Stimulated activated CD8-positive, alpha-beta memory T cell treated with anti-CD3 and anti-CD28 coated beads, Interleukin-4, amount 100 ng/mL, for 1 hour (primary cell): ENCODE measurements at places on chromosomes 16 and 17.

- DNase-seq, result no peak
These were observed 4.4 kb upstream of the WFIKKN2 start for GRCh38 chr17:50830994-50831393.

DNA sequence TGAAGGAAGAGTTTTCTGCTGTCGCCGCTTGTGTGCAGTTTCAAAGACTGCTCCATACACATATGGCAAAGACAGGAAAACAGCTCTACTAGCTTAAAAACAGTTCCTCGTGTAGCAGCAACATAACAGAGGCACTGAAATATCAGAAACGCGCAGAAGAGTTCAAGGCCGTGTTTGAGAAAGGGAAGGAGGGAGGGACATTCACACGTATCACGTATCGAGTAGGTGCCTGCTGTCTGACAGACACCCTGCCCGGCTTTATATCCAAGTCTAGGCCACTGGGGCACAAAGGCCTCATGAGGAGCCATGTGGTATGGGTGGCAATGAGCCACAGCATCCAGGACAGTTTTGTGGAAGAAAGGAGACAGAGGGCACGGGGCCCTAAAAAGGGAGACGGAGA, 50.3 kb downstream of the PLXDC1 start:
- DNase-seq, result no peak

- no peak for DNase-seq
These were observed 10.1 kb upstream of the SPOP start for GRCh38 chr17:49687878-49688491.

DNA sequence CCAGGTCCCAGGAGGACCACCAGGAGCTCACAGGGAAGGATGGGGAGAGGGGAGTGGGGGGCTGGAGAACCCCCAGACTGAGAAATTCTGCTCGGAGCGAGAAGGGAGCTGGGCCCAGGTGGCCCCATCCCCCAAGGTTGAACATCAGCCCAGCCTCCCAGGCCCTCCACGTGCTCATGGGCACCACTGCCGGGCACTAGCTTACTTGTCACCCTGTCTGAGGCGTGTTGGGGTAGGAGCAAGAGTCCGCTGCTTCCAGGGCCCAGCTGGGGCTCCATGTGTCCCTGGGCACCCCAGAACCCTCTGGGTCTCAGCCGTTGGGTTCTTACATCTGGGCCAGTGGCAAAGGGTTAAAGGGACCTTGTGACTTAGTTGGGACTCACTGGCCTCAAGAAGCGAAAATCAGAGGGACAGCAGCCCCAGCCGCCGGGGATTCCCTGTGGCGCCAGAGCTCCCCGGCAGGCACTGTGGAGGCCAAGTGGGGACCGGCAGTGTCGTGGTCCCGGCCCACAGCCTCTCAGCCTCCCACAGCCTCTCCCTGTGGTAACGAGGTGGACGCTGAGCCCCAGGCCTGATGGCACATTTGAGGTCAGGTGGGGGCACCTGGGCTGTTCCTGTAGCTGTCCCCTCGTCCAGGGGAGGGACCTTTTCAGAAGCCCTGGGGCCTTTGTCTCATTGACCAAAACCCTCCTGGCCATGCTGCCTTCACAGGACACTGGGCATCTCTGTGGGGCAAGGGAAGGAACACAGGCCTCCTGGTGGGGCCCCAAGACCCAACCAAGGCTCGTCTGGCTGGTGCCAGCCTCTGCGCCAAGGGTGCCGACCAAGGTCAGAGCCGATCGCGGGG, 33.7 kb upstream of the CDH15 start:
- DNase-seq, result no peak

DNA sequence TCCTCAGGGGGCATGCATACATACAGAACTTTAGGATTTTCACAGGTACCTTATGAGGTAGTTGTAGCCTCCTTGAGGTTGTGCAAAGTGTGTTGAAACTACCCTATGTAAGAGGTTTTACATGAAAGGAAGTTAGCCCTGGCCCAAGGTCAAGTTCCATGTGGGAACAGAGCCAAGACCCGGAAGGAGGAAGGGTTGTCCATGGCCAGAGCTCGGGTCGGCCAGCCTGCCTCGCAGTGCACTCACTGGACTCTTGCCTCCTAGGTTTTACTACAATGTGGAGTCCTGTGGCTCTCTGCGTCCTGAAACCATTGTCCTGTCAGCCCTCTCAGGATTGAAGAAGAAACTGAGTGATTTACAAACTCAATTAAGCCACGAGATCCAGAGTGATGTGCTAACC, 8.2 kb downstream of the POLR2C start:
- DNase-seq, result no peak

GRCh38 chr17:22409160-22409751, 716.9 kb downstream of the KCNJ18 start:
- DNase-seq, result no peak

DNA sequence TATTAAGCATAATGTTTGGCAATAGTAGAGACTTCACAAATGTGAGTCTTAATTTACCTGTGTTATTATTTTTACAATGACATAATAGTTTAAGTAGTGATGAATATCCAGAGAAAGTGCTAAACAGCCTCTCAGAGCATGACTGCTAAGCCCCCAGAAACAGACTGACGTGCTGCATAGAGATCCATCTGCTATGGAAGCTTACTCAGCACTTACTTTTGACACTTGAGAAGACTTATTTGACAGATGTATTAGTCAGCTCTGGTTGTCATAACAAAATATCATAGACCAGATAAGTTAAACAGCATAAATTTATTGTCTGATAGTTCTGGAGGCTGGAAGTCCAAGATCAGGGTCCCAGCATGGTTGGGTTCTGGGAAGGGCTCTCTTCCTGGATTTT, 334.9 kb upstream of the MON1B start:
- no peak for DNase-seq

DNA sequence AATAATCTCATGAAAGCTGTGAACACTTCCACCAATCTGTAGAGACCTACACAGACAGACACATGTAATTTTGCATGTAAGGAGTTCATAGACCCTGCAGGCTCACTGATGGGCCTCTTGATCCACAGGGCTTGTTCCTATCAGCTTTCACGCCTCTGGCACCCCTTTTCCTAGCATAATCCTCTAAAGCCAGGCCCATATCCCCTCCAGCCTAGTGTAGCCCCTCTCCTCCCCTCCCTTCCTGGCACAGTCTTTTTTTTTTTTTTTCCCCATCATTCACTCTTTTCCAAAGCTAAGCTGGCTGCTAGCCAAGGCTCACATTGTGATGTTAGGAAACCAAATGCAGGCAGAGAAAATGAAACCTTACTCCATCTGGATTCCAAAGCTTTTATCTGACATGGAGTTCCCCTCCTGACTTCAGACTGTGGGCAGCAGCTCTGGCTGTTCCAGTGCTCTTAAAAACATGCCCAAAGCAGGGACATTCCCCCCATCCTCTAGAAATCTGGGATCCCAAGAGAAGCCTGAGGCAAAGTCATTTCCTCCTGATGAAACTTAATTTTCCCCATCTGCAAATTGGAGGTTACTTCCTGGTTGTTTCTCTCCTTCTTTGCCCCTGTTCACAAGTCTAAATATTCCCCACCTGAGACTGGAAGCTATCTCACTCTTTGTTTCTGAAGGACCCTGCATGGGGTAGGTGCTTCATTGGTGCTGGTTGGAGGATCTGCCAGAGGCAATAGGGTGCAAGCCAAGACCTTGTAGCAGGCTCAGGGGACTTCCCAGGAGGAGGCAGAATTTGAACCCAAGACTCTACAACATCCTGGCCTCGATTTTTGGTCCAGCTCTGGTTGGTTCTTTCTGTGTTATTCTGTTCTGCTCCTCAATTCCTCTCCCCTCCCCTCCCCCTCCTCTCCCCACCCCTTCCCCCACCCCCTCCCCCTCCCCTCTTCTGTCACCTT, 9.9 kb upstream of the CCL5 start:
- no peak for DNase-seq

GRCh38 chr16:21611198-21611555, 11.8 kb downstream of the METTL9 start:
- DNase-seq, result no peak

DNA sequence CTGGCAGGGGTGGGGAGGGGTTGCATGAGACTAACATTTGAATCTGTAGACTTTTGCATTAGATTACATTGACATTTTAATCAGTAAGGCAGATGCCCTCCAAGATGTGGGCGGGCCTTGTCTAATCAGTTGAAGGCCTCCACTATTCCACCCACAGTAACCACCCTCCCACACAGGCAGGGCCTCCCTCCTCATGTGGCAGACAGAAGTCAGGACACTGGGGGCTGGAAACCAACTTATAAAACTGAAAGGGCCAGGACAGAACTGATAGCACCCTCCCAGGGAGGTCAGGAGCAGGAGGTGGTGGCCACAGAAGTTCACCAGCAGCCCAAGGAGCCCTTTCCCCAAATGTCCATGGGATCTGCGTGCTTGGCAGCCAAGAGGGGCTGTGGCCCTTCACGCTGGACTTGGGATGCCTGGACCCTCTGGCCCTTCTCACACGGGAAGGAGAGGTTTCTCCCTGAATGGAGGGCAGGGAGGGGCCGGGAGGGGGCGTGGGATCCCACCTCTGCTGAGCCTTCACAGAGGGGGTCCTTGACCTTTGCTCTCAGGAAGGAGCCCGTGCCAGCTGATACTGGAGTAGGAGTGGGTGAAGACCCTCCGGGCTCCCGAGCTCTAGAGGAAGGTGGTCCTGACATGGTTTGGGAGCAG, 4.6 kb downstream of the PYCR1 start:
- no peak for DNase-seq

DNA sequence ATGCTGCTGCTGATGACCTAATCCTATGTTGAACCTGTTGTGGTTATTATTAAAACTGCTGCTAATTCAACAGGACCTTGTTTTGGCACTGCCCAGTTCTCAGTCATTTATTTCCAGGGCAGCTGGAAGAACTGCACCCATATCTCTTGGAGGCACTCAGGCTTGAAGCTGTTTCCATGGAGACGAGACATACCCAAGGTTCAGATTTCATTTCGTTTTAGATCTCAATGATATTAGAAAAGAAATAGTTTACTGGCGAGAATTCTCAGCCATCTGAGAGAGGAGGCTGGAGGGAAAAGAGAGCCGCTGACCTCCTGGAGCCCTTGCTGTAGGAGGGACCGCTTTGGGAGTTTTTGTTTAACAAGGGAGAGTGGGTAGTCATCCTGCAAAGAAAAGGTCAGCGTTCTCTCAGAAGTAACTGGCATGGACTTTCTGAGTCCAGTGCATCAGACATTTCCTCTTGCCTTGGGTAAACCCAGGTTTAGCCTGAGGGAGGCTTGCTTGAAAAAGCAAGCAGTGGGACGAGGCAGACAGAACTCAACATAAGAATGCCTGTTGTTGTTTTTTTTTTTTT, 75.4 kb downstream of the YPEL2 start:
- no peak for DNase-seq

- DNase-seq, result no peak
These were observed 16.9 kb upstream of the GLIS2 start for GRCh38 chr16:4298761-4299522.

GRCh38 chr17:34720760-34721159, 141.4 kb downstream of the TMEM132E start:
- no peak for DNase-seq

- no peak for DNase-seq
These were observed 5.8 kb downstream of the RNF40 start for GRCh38 chr16:30767767-30768465.

- DNase-seq, result no peak
These were observed 3.0 kb downstream of the TMEM132E start for GRCh38 chr17:34582185-34582900.

GRCh38 chr17:9181640-9182039, 160.3 kb downstream of the NTN1 start:
- no peak for DNase-seq

- DNase-seq, result no peak
These were observed 17.0 kb upstream of the THAP11 start for GRCh38 chr16:67825119-67825518.

GRCh38 chr17:4658478-4659305, 17.2 kb upstream of the ALOX15 start:
- no peak for DNase-seq

GRCh38 chr17:5819921-5820685, 235.8 kb upstream of the NLRP1 start:
- no peak for DNase-seq

DNA sequence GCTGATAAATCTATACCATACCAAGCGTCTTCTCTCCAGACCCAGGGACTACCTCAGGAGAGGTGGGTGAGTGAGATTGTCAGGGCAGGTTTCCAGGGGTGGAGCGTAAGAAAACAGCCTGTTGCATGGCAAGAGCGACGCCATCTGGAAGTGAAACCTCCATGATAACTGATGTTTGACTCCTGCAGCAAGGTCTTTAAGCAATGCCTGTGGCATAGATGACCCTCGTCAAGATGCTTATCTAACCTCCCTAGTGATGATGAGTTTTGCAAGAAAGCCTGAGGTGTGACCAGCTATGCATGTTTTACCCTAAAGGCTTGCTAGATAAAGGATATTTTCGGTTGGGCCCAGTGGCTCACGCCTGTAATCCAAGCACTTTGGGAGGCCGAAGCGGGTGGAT, 71.6 kb downstream of the GSG1L start:
- DNase-seq, result no peak

- no peak for DNase-seq
These were observed 1.2 kb upstream of the FAM222B start for GRCh38 chr17:28843816-28844148.

GRCh38 chr16:19520861-19521331, 1.0 kb downstream of the GDE1 start:
- no peak for DNase-seq

DNA sequence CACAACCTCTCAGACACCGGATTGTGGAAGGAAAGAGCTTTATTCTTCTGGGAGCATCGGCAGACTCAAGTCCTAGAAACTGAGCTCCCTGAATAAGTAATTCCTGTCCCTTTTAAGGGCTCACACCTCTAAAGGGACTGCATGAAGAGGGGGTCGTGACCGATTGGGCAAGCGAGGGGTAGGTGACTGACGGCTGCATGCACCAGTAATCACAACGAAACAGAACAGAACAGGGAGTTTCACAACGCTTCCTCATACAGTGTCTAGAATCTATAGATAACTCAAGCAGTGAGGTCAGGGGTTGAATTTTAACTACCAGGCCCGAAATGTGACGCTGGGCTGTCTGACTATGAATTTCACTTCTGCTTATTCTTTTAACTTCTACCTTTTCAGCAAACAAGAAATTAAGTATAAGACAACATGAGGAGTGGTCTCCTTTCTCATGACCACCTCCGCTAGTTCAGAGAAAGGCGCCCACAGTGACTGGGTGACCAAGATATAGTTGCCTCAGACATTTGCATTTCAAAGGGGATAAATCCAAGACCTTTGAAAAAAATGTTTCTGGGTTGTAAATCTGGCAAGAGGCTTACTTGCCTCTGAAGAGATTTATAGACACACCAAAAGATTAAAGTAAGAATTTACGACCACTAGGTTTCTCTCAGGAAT, 88.4 kb upstream of the ATF7IP2 start:
- no peak for DNase-seq

DNA sequence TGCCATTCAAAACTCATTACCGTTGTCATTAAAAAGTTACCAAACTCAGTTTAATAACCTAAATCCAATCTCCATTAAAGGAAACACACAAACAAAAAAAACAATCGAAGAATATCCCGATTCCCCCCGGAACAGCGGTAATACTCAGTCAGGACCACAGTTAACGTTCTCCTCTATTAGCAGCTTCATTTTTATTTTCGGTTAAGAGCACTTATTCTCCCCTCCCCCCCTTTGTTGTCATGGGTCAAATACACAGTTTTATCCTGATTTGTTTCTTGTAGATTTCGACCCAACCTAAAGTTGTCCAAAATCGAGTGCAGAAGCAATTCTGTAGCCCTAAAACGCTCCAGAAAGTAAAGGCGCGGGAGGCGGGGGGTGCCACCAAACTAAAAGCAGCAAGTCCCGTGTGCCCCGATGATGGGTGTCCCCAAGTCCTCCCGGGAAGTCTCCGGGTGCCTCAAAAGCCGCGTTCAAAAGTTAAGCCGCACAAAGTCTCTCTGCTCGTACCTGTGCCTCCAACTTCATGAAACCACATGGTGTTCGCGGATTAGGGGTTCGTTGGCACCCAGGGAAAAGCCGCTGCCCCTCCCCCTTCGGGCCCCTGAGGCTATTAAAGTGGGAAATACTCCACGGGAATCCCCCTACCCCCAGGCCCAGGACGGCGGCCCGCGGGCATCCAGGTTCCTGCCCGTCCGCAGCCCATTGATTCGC, 996 bp downstream of the SUMO2 start:
- DNase-seq, result peak; percentile 11
